ENCODE measurements at places on chromosomes 16 and 17. TPM values are rescaled to one million over a fixed set of nuclear protein-coding genes. Genes with fewer than 3 reads are reported as not detected.
A peak's percentile ranks its signal among the peaks of the same experiment; 100 is the strongest.

- DNase-seq = peak; percentile 74
Observed at GRCh38 chr16:11356573-11357331, 11.5 kb downstream of the RMI2 start.

GRCh38 chr16:27430923-27431484 lies 29.0 kb downstream of the IL21R start:
- no peak for DNase-seq

DNA sequence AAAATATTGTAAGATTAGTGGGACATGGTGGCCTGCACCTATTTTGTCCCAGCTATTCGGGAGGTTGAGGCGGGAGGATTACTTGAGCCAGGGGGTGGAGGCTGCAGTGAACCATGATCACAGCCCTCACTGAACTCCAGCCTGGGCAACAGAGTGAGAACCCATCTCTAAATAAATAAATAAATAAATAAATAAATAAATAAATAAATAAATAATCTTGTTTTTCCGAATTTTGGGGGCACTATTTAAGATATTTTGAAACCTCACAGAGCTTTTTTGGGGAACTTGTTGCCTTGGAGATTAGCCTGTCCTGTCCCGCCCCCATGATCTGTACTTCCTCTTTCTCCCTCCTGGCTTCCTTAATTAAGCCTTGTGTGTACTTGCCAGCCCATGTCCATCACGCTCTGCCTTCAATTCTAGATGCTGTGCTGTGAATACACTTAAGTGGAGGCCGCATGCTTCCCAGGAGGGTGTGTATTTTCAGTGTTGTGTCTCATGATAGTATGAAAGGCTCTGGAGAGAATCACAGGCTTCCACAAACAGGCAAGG lies 4.4 kb downstream of the LGALS9 start:
- DNase-seq = no peak

DNA sequence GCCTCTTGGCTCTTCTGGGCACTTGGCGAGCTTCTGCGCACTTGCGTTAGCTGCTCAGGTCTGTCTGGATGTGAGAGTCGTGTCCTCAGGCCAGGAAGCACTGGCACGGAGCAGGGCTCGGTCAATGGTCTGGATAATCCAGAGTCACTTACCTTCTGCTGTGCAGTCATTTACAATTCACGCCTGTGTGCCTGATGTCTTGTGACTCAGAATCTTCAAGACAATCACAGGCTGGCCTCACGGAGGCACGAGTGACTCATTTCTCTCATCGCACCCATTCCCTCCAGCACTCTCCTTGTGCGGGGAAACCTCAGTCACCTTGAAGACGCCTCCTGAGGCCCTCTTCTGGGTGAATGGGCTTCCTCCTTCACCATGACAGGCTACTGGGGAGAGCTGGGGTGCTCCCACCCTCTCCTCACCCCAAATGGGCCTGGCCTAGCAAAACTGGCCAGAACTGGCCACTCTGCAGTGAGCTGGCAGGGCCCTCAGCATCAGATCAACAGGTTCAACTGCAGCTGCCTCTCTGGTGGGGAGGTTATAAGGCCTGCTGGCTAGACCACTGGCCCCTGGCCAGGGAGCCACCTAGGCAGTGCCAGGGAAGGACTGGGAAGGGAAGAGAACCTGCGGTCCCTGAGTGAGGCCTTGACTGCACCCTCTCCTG lies 1.9 kb upstream of the CAPN15 start:
- DNase-seq = no peak

DNA sequence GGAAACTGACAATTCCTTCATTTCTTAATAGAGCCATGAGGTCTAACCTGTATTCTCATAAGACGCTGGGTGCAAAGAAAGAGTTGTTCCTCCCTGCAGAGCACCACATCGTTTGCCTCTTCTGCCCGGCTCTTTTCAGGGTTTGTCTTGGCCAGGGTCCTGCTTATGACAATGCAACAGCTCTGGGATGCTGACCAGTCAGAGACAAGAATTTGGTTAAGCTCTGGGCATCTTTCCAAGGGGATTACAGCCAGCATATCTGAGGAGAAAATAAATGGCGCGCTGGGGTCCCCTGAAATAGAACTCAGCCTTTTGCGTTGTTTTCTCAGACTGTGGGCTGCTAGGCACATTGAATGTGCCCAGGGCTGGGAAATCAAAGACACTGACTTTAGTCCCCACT lies 128.6 kb downstream of the SHISA6 start:
- no peak for DNase-seq

DNA sequence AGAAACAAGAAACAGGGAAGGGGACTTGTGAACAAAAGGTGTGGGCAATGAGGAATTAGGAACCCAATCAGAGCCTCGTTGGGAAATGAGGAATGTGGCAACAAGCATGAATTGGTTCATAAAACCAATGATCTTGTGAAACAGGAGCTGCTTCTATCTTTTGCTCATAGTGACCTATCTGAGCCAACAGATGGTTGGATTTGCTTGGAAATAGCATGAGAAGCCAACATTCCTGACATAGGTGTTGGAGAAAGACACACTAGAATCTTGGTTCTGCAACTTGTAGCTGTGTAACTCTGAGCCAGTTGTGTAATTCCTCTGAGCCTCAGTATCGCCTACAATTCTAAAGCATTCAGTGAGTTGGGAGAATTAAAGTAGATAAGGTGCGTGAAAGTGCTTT lies 251.9 kb upstream of the AXIN2 start:
- DNase-seq = no peak

Gene KREMEN2
- not detected for total RNA-seq

Gene SOCS7
- total RNA-seq = 11.4 TPM
